ENCODE measurements at places on chromosomes 16 and 17.

DNA sequence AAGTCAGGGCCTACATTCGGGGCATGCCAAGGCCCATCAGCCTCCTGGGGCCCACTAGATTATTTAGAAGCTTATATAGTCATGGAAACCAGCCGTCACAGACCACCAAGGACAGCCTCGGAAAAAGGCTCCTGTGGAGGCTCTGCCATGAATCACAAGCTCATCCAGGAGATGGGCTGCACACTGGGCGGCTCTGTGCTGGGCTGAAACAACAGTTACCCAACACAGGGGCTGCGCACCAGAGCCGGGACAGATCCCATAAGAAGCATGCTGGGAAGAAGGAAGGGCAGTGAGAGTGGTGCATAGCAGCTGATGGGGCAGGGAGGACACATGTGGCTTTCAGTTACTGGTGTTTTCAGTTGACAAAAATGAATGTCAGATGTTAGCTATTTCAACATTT lies 67.7 kb upstream of the GSG1L start:
- no peak for DNase-seq

- DNase-seq, result no peak
These were observed 487 bp downstream of the C17orf67 start for GRCh38 chr17:56833057-56833808.

DNA sequence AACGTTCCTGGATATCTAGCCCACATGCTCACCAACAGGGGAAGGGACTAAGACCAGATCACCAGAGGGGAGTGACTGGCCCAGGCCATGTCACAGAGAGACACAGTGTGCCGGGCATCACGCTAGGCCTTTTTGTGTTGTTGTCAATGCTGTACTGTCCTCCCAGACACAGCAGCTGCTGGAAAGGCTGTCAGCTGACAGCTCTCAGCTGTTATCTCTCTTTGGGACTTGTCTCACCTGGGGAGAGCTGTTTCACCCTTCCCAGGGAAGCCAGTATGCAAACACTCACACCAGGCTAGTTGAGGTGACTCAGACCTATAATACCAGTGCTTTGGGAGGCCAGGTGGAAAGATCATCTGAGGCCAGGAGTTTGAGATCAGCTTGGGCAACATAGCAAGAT lies 19.4 kb downstream of the UNC45B start:
- DNase-seq, result no peak

- no peak for DNase-seq
These were observed 416 bp downstream of the RNF43 start for GRCh38 chr17:58416937-58417299.

DNA sequence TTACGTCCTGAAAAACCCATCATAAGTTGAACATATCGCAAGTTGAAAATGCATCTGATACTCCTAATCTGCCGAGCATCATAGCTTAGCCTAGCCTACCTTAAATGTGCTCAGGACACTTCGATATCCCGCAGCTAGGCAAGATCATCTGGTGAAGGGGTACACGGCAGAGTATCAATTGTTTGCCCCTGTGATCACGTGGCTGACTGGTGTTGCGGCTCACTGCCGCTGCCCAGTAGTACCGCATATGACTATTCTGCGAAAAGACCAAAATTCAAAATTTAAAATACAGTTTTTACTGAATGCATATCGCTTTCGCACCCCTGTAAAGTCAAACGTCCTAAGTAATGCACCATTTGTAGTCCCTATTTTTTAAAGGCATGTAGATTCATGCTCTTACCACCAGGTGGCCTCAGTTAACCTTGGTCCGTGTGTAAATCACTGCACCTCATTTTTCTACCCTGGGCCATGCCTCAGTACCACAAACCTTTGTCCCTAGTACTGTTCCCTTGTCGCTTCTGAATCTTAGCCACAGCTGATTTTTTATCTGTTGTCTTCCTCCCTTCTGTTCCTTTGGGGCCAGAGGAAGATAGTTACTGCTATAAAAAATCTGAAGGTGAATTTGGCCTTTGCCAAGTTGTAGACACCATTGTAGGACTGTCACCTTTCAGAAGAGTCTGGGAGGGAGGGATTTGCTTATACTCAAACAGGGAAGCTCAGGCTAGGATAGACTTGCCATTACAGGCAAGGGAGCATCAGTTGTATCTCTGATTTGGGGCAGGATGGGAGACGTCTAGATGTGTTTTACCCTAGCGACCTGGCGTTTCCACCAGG lies 34.4 kb downstream of the WWP2 start:
- DNase-seq, result peak; percentile 3

- DNase-seq, result no peak
These were observed 8.8 kb downstream of the CNTNAP1 start for GRCh38 chr17:42691021-42691545.

DNA sequence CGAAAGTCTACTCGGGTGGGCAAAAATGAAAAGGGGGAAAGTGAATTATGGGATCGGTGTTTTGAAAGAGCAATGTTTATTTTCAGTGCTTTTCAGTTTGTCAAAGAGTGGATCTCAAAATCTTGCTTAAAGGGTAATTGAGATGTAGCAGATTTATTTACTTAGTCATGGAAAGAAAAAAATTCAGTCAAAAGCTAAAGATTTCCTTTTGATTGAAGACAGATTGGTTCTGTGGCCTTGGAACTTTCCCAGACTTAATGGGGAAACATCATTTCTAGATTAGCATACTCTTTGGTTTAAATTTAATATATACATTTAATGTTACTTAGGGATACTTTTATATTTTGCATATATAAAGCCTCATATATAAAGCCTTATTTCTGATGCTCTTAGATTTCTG lies 20.6 kb downstream of the PRKAR1A start:
- no peak for DNase-seq

DNA sequence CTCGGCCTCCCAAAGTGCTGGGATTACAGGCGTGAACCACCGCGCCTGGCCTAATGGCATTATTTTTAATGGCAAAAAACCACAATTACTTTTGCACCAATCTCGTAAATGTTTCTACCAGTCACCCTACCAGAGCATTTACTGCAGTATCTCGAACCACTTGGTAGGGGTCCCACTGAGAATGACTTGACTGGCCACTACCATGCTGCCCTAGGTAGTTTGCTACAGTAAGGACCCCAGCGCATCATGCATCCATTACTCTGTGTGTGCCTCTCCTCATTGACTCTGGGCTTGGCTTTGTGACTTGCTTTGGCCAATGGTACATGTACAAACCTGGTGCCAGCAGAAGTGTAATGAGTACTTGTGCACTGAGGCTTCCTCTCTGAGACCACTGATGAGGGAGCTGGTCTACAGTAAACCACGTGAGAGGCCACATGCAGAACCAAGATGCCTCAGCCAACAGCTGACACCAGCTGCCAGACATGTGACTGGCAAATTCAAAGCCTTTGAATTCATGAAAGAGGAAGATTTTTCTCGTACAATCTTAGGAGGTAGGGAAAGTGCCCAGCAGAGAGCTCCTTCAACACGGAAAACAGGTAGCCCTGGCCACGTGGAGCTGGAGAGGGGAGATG lies 421.7 kb upstream of the C16orf82 start:
- DNase-seq, result no peak

GRCh38 chr16:73215678-73216377 lies 167.9 kb upstream of the ZFHX3 start:
- DNase-seq, result no peak

- DNase-seq, result no peak
These were observed 35.4 kb upstream of the ARL4D start for GRCh38 chr17:43363181-43363925.

DNA sequence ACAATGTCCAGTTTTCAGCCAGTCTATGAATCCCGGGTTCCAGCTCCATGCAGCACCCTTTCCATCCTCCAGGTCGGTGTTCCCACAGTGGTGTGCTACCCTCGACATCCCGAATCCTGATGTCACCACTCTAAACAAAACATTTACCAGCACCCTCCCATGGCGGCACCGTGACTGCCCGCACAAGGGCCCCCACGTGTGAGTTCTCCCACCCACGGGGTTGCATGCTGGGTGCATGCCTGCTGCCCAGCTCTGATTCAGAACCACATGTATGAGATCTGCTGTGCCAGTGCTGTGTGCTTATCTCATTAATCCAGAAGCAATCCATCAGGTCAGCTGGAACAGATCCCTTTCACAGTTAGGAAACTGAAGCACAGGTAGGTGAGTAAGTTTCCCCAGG lies 57.4 kb downstream of the C16orf78 start:
- DNase-seq, result no peak

GRCh38 chr16:3171181-3171854 lies 16.7 kb upstream of the OR1F1 start:
- DNase-seq, result no peak

DNA sequence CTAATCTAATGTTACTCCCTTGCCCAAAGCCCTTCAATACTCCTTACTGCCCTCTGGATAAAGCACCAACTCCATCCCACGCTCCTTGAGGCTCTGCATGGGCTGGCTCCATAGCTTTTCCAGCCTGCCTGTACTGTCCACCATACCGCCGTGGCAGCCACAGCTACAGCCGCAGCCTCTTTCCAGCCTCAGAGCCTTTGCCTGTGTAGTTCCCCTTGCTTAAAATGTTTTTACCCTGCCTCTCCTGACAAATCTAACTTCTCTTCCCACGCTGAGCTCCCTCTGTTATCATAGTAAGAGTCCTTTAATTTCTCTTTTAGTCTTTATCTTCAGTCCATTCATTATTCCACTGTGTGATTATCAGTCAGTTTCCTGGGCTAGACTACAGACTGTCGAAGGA lies 22.0 kb downstream of the TEX14 start:
- no peak for DNase-seq

DNA sequence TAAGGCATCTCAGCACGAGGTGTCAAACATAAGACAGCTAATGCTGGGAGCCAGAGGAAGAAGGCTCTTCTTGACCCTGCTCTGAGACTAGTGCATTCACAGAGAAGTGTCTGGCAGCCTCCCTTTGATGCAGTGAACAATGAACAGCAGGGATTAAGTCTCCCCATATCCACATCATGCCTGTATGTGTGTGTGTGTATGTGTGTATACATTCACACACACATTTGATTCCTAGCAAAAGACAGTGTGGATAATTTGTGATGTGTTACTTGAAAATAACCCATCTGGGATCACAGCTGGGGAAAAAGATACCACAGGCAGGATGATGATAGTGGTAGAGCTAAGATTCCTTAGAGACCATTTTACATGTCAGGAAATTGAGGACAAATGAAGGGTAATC lies 485.9 kb upstream of the GOT2 start:
- no peak for DNase-seq

DNA sequence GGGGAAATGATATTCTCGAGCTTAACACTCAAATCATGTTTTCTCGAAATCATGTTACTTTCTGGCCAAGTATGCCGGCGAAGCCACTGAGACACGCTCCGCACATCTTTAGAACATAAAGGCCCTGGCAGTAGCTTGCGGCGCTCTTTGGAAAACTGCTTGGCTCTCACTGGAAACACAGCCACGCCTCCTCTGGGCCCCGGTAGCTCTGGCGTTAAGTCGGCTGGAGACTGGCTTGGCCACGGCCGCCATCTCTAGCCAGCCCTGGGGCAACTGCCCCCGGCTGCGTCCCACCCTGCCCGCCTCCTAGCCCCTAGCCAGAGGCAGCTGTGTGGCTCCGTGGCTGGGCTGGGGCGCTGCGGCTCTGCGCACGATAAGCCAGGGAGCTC lies 9.2 kb upstream of the BAIAP2 start:
- no peak for DNase-seq

GRCh38 chr16:57589374-57589773 lies 39.1 kb upstream of the ADGRG1 start:
- DNase-seq, result no peak

DNA sequence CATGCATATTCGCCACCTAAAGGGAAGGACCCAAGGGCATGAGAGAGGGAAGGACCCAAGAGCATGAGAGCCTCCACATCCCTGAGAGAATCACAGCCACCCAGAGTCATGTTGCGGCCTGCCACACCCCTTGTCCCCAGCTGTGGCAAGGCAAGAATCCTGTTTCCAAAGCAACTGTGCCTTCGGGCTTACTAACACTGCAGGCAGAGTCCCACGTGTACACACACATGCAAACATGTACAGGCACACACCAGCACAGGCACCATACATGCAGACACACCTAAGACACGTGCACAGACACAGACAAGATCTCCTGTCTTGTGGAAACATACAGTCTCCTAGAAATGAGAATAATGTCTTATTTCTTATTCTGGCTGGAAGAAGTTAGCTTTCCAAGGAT lies 92.4 kb upstream of the CDYL2 start:
- no peak for DNase-seq

GRCh38 chr17:68318103-68318991 lies 27.1 kb downstream of the ARSG start:
- no peak for DNase-seq

DNA sequence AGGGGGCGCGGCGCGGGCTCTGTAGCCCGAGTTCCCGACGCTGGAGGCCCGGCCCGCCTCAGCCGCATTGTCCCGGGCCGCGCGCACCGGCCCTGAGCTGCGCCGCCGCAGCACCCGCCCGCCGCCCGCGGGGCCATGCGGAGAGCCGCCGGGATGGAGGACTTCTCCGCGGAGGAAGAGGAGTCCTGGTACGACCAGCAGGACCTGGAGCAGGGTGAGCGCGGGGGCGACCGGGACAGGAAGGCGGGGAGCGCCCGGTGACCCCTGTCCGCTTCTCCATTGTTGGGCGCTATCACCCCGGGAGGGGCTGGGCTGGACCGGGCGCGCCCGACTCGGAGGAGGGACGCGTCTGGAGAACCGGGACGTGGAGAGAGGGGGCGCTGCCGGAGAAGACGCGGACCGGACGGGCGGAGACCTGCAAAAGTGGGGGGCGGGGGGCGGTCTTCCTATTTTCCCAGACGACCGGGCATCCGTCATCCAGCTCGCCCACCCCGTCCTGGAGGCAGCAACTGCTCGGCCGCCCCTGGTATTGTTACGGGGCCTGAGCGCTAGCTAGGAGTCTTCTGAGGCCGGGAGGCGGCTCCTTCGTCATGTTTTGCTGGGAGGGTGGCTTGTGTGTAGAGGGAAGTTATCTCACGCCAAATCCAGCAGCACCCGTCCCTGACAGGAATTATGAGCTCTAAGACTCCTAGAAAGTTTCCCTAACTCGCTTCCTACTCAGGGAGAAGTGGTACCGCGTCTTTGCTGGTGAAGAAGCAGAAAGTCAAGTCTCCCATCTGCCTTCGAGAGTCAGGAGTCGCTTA lies 678 bp downstream of the CDR2L start:
- DNase-seq, result no peak

- DNase-seq, result peak; percentile 21
These were observed 33.3 kb downstream of the JPH3 start for GRCh38 chr16:87635541-87636049.

DNA sequence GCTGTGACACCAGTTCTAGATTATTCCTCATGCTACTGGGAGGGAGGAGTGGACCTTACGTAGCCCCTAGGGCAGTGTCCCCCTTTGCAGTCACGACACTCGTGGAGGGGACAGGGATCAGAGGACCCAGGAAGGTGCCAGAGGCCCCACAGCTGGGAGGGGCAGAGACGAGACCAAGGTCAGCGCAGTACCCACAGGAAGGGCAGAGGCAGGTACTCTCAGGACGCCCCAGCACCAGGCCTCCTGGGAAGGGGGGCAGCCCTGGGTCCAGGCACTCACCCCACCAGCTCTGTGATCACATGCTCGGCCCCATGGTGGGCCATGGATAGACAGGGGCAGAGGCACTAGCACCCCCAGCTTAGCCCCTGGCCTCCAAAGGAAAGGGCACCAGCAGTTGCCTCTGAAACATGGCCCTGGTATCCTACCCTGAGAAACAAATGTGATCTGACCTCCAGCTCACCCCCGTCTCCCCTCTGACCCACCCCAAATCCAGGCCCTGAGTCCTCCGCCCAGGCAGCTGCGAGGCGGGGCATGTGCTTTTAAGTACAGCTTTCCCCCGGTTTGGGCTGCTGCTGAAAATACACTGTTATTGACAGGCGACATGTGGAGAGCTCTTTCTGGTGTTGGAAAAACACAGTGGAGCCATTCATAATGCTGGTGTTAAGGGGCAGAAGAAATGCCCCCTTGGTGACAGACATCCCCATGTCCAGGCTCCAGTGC lies 361.9 kb downstream of the C16orf95 start:
- no peak for DNase-seq

GRCh38 chr16:89915303-89916232 lies 3.1 kb upstream of the MC1R start:
- DNase-seq, result peak; percentile 56
